ENCODE measurements at places on chromosomes 13 and 19.

GRCh38 chr19:1250437-1251260, 2.3 kb downstream of the MIDN start:
- peak; percentile 87 for DNase-seq

GRCh38 chr13:96768524-96768923, 225.8 kb downstream of the OXGR1 start:
- DNase-seq, result no peak

DNA sequence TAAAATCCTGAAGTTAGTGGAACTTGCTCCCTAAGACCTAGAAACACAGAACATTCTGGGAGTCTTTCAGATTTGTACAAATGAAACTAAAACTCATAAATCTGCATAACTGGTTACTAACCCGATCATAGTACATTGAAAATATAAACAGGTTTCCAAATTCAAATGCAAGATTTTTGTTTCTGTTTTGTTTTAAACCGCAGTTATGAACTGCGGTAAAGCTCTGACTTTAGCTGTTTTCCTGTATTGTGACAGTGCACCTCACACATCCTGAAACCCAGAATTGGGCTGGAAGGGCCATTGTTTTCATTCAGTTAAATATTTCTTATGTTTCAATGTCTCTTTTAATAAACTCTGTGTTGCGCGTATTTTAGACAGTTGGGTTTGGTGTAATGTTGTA, 204.7 kb downstream of the SHISA2 start:
- no peak for DNase-seq

DNA sequence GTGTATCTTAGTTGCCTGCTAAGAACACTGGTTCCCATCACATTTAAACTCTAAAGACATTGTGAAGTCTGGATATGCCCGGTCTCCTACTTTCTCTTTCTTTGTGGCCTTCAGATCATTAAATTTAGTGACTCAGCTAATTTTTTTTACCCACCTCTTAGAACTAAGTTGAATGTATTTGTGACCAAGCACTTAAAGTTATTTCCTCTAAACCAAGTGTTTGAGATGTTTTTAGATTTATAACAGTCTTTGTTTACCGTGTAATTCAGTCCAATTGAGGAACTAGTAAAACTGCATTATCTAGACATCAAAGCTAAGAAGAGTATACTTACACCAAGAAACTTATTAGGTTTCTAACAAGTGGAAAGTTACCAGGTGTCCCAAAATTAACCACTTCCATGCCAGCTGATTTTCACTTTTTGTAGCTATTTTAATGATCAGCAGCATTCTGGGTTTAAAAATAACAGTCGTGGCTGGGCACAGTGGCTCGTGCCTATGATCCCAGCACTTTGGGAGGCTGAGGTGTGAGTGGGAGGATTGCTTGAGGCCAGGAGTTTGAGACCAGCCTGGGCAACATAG, 53.1 kb downstream of the ARHGAP35 start:
- no peak for DNase-seq

DNA sequence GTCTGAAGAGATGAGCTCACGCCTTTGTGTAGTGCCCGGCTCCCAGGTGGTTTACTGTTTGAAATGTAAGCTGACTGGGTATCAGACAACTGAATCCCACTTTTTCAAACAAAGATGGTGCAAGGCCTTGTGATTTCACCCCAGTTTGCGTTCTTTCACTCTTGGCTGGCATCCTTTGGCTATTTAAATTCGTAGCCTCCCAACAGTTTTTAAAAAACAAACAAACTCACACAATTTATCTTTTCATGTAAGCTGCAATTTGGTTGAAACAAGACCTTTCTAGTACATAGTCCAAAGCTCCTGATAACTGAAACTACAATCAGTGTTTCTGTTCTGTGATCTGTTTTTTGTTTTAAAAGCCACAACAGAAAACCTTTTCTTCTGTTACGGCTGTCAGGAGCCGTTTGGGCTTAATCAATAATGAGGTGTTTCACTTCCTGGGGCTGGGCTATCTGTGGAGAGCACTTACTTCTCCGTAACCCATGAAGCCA, 65.1 kb upstream of the NPAS1 start:
- no peak for DNase-seq

GRCh38 chr19:5914946-5915781, 1.1 kb downstream of the CAPS start:
- DNase-seq, result peak; percentile 68

DNA sequence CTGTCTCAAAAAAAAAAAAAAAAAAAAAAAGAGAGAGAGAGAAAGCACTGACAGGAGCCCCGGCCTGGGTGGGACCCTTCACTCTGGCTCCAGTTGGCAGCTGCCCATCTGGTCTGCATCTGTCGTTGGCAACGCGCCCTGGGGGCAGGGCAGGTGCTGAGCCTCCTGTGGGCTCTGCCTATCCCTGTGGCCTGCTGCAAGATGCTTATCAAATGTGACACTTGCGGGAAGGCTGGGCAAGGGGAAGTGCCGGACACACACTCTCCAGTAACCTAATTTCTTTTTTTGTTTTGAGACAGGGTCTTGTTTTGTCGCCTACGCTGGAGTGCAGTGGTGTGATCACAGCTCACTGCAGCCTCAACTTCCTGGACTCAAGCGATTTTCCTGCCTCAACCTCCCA, 10.7 kb upstream of the KPTN start:
- DNase-seq, result peak; percentile 64

DNA sequence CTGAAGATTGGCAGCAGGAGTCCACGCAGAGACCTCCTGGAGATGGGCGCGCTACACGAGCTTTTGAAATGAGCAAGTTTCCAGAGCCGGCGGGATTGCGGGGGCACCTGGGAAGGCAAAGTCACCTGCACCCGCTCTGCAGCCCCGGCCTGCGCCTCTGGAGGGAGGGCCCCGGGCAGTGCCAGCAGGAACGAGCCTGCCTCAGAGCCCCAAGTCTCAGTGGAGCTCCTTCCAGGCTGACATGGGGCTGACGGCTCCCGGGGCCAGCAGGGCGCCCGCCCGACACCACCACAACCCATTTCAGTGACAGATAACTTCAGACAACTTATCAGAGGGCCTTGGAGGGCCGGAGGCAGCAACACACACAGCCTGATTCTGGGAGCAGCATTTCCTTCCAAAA, 45.0 kb downstream of the RASA3 start:
- DNase-seq, result no peak

All from mucosa of descending colon (tissue), 3 donors.